Kidney epithelial cell (primary cell): ENCODE measurements at places on chromosomes 5 and 9.

DNA sequence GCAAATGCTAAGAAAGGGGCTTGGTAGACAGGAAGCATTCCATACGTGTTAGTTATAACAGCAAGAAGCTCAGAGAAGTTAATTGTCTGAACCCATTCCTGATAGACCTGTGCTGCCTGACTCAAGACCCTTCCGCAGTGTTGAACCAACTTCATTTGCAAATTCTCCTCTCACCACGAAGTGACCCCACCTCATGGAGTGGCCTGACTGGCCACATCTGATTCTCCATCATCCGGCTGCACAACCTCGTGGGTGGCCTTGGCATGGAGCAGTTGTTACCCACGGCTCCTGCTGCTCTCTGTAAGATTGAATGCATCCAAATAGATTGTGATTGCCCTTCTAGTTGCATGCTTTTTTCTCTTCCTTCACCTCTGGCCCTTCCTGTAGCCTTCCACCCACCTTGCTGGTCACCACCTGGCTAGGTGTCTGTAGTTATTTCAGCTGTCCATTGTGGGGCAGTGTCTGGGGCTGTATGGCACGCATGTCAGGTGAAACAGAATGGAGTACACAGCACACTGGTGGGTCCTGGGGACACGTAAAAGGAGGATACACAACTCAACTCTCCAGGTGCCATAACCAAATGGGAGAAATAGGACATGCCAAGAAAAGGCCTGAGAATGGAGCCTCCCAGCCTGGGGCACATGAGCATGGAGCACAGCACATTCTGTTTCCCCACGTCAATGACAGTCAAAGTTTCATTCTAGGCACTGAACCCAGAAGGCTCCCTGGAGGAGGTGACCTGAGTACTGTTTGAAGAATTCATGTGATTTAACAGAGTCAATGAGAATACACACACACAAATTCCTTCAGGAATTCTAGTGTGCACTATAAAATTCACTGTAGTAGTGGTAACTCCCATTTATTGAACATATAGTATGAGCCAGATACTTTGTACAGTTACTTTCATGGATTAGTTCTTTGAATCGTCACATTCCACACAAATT is 70.5 kb upstream of the PTCH1 start:
- DNase-seq, result no peak

DNA sequence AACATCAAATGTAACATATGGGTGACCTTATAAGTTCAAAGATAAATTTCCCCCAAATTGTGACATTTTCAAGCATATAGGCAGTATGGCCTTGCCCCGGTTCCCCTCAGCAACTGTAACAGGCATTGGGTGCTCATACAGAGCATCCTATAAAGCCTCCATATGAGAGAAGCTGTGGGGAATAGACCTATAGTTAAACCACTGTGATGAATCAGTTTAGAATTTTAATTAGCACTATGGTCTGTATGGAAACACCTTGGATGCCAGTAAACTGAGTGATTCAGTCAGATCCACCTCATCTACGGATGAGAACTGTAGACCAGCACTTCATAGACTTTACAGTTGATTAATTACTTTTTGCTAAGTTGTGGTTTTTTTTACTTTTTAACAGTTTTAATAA is 79.4 kb downstream of the ERCC6L2 start:
- no peak for DNase-seq

- no peak for DNase-seq
Observed at GRCh38 chr5:5676218-5676617, 253.7 kb downstream of the ICE1 start.

DNA sequence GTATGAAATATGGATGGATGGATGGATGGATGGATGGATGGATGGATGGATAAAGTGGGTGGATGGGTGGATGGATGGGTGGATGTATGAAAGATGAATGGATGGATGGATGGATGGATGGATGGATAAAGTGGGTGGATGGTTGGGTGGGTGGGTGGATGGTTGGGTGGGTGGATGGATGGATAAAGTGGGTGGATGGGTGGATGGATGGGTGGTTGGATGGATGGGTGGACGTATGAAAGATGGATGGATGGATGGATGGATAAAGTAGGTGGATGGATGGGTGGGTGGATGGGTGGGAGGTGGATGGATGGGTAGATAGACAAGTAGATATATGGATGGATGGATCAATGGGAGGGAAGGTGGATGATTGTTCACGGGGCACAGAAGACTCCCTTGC is 19.0 kb downstream of the UNC5A start:
- no peak for DNase-seq

DNA sequence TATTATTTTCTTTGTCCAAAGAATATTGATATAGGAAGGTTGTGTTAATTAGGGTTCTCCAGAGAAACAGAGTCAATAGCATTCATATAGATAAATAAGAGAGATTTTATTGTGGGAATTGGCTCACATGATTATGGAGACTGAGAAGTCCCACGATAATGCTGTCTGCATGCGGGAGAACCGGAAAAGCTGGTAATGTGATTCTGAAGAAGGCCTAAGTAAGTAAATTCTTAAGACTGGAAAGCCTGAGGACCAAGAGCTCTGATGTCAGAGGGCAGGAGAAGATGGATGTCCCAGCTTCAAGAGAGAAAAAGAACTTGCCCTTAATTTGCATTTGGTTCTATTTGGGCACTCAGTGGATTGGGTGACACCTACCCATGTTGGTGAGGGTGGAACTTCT is 307.4 kb upstream of the C9orf72 start:
- DNase-seq, result no peak

- DNase-seq, result no peak
Observed at GRCh38 chr9:93902051-93902779, 52.9 kb downstream of the BARX1 start.

- no peak for DNase-seq
Observed at GRCh38 chr9:107635101-107635802, 145.7 kb upstream of the KLF4 start.

DNA sequence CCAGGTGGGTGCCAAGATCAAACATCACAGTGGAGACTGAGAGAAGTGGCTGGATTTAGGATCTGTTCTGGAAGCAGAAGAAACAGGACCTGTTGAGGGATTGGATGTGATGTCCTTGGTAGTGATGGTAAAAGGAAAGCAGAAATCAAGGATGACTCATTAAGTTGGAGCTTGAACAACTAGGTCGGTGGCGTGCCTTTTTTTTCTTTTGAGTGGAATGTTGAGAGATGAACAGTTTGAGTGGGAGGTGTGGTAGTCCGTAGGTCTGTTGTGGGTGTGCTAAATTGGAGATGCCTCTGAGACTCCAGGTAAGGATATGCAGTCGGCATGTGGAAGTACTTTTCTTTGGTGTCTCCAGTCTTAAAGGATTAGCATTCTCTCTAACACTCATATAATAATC is 92.1 kb upstream of the IL12B start:
- no peak for DNase-seq

DNA sequence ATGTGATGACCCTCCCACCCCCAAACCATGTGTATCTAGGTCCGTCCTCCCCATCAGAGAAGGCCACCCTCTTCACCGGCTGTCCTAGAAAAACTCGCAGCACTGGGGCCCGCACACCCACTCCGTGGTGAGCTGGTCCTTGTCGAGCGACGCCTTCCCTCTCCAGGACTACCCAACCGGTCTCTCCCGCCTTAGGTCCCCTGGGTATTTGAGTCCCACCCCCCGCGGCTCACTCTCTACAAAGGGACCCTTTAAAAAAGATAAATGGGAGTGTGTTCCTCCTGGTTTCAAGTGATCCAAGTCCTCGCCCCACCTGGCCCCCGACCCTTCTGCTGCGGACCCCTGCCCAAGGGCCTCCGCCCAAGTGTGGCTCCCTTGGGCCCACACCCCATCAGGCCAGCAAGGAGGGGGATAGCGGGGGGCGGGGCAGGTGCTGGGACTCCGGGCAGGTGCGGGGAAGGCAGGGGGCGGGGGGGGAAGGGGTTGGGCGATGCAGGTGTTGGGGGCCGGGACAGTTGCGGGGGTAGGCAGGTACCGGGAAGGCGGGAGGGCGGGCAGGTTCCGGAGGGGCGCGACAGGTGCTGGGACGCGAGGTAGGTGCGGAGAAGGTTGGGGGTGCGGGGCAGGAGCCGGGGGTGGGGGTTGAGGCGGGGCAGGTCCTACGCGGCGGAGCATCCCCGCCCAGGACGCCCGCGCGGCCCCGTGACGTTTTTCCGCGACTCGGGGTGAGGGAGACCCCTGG is 970 bp upstream of the ARRDC1 start:
- DNase-seq, result no peak

- DNase-seq, result no peak
Observed at GRCh38 chr9:93697352-93698139, 121.2 kb downstream of the PHF2 start.

DNA sequence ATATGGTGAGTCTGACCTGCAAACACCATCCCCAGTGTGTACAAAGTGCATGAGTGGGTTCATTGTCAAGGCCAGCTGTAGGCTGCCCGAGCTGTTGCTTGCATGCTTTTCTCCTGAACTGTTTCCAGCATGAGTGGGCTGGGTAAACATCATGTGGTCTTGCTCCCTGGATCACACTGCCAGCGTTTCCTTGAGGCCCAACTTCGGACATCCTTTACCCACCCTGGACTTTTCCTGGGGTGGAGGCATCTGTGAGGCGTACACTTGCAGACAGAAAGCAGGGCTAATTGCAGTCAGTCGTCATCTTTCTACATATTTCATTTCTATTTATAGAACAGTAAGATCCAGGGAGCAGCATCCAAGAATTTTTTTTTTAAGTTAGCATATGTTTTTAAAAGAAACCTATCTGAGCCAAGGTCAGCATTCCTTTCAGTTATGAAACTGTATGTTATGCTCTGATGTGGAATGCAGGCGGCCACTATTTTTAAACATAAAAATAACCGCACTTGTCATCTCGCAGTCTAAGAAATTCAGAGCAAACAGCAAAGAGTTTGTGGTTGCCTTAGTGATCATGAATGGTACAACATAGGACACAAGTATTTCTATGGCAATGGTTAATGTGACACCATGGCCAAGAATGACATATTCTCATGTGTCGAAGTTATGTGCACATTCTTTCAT is 106.5 kb upstream of the DMRT1 start:
- DNase-seq, result no peak

DNA sequence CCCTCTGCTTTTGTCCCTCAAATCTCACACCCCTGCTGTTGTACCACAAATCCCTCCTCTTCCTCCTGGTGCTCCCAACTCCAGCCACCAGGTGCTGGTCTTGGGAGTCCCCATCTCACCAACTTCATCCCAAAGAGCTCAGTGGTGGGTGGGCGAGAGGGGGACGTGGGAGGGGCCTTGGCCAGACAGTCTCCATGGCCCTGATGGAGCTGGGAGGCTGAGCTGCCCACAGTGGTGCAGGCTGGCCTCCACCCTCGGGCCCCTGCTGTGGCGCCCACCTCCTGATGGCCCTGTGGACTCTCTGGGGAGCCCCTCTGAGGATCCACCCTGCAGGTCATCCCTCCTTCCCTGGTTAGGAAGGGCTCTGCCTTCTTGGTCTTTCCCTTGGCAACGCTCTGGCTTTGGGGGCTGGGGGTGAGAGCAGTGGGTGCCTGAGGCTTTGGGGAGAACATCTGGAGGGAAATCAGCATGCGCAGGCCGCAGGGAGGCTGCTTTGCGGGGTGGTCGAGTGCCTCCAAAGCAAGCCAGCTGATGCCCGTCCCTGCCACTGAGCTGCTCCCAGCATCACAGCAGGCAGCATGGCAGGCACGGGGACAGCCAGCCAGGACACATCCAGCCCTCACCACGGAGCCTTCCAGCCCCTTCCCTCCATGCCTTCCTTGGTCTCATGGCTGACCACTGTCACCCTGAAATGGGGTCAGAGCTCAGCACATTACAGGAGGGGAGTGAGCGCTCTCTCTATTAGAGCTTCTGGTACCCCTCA is 7.6 kb upstream of the FAM163B start:
- no peak for DNase-seq

DNA sequence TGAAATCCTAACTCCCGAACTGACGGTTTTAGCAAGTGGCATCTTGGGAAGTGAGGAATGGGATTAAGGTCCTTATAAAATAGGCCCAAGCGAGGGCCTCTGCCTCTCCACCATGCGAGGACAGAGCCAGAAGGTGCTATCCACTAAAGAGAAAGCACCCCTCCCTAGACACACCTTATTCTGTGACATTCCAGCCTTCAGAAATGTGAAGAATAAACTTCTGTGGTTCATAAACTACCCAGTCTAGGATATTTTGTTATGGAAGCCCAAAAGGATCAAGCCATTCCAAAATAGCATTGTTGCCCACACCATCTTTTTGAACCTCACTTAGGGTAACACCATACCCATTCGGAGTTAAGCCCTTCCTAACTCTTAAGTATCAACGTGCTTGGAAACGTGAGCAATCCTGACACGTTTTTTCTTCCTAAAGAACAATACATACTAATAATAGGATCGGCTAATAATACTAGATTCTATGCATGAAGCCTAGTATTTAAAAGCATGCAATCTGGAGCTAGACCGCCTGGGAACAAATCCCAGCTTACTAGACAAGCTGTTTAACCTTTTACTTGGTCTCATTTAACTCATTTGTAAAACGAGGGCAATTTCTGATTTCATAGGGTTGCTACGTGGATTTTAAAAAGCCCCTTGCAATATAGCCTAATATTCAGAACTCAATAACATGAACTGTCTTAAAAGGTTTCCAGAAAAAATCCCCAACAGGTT is 1.1 kb upstream of the SMC2 start:
- no peak for DNase-seq

- DNase-seq, result no peak
Observed at GRCh38 chr5:82355496-82355895, 77.3 kb upstream of the RPS23 start.

DNA sequence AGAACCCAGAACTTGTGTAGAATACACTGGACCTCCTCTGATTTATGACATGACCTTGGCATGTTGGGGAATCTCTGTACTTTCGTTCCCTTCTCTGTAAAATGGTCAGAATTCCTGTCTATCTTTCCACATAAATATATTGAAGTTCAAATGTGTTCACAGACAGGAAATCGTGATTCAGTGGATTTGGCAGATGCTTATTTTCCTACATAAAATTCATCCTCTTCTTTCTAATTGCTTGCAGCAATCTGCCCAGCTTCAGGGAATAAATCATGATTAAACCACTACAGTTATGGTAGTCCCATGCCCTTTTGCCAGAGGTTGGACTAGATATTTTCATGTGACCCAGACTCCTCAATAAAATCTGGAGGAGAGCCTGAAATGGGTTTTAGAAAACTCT is 52.1 kb upstream of the ARL15 start:
- DNase-seq, result no peak
